ENCODE measurements at places on chromosomes 6 and 20.

DNA sequence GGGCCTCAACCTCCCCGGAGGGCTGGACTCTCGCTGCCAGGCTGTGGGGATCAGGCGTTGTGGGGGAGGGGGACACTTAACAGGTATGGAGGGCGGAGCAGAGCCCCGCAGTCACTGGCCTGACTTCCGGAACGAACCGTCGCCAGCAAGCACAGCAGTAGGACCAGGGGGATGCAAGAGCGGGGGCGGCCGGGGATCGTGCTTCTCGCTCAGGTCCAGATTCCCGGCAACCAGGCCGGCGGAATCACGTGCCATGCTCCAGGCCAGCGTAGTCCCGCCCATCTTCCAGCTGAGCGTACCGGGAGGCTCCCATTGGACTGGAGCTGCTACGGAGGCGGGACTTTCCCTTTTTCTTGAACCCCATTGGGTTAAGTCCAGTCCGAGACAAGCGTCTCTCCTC lies 10.0 kb upstream of the POU5F1 start:
- no peak for DNase-seq

DNA sequence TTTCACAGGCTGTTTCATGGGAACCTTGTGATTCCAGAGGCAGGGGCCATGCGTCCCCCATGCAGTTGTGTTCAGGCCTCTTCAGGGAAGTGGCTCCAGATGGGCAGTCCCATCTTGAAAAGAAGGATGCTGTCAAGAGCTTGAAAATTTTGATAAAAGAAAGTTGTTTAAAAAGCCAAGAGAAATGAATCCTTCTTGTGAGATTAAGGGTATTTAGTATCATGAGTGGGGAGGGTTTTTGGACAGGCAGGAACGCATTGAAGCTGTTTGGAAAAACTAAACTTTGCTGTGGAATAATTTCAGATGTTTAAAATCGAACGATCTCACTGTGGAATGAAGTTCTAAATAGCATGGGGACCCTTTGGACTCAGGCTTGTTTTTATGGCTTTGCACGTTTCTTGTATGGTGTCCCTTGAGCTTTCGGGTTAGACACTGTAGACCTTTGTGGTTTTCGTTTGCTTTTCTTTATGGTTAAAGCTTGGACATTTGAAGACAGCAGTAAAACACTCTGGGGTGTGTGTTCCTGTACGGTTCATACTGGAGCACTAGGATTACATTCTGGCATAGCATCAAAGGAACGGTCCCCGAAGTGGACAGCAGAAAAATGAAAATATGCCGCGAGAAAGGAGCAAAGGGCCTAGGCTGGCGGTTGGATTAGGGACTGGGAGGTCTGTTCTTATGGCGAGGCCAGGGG lies 18.2 kb downstream of the KIF25 start:
- DNase-seq, result no peak

DNA sequence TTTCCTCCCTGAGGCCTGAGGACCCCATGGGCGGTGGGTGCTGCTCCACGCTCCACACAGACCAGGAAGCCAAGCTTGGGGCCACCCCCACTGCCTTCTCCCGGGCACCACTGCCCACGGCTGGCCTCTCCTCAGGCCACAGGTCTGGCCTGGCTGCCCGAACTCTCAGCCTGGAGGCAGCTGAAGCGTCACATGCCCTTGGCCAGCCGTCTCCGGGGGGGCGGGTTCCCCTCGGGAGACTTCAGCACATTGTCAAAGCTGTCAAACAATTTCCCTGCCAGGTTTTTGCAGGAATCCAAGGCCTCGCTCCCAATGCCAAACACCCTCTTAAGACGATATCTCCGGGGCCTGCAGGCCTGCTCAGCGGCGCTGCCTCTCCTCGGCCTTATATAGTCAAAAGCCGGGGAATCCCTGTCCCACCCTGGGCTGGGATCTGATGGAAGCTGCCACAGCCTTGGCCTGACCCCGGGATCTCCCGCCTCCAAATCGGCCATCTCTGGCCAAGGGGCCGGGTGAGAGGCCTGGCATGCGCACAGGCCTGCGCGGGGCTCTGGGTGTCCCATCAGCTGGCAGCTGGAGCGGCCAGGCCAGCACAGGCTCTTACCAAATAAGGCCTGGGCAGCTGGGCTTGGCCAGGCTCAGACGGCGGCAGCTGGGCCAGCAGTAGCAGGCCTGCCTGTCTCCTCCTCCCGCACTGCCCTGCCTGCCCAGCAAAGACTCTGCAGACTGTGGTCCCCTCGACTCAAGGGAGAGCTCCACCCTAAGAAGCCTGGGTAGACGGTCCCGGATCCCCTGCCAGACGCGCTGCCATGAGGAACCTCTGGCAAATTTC lies 49.7 kb downstream of the RBM38 start:
- no peak for DNase-seq

DNA sequence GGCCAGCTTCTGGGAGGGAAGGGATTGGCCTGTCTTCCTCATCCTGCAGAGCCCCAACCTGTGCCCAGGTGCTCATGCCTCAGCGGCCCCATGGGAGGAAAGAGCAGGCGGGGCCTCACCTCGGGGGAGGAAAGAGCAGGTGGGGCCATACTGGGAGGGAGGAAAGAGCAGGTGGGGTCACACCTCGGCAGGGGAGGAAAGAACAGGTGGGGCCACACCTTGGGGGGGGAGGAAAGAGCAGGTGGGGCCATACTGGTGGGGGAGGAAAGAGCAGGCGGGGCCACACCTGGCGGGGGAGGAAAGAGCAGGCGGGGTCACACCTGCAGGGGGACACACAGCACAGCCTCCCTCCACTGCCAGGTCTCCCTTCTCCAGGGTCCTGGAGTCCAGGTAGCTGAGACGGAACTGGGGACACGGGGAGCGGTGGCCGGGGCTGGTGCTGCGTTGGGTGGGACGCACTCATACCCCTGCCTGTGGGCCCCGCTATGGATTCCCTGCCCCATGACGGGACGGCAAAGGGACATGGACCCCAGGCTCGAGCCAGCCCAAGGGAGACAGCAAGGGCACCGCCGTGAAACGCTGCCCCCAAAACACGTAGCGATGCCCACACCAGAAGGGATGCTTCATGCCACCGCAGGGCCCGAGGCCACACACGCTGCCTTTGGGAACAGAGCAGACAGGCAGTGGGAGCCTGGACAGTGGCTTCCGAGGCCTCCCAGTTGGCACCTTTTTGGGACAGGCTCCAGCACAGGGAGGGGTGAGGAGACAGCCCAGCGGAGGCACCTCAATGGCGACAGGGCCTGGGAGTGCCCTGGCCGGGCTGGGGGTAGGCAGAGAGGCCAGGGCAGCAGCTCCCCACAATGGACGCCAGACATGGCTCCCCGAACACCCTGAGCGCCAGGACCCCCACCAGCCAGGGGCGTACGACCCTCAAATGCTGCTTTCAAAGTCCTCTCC lies 43.3 kb upstream of the CHRNA4 start:
- peak; percentile 58 for DNase-seq

GRCh38 chr6:37314487-37315156 lies 39.2 kb upstream of the RNF8 start:
- DNase-seq, result no peak

DNA sequence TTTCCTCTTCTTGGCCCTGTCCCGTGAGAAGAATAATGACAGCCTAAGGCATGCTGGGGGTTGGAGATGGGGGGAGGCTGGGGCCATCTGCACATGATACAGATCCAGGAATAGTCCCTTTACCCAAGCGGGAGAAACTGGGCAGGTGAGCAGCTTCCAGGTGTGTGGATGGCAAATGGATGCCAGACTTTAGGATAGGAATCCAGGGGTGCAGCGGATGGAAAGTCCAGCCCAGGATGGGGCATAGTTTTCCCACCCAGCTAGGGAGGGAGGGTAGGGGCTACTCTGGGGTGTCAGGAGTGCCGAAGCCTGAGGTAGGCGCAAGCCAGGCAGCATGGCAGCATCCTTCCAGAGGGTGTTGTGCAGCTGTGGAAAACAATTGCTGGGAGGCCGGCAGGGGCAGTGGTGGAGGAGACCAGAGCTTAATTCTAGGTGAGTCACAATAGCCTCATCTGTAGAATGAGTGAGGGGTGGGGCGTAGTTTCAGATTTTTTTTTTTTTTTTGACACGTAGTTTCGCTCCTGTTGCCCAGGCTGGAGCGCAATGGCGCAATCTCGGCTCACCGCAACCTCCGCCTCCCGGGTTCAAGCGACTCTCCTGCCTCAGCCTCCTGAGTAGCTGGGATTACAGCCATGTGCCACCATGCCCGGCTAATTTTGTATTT lies 15.4 kb upstream of the FAM110A start:
- DNase-seq, result no peak

GRCh38 chr6:33934731-33935270 lies 131.0 kb upstream of the MLN start:
- no peak for DNase-seq

- DNase-seq, result no peak
Observed at GRCh38 chr20:48761023-48761785, 66.6 kb downstream of the PREX1 start.

GRCh38 chr20:44970243-44970757 lies 4.0 kb downstream of the STK4 start:
- DNase-seq, result no peak

DNA sequence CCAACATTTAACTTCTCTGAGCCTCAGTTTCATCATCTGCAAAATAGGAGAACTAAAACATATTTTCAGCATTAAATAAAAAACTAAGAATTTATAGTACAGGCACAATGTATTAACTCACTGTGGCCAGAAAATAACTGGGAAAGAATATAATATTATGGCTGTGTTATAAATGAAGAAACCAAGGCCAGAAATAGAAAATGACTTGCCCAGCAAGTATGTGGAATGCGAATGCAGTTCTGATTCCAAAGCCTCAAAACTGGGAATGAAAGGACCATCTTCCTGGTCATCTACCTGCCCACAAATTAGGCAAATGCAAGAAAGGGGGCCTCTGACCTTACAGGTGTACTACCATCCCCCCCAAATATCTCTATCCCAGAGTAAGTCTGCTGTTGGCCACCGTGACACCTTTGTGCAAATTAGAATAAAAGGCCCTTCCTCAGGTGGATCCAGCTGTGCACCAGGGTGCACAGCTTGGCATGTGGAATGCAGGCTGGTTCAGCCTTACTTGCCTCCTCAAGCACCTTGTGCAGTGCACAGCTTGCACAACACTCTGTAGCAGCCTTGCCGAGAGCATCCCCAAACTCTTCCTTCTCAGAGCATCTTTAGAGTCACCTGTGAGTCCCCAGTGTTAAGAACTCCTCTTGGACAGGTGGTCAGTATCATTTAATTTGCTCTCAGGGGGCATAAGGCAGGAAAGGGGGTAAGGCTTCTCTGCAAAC lies 4.4 kb downstream of the SLC13A3 start:
- DNase-seq, result no peak

GRCh38 chr20:8663424-8663823 lies 405.5 kb upstream of the PLCB4 start:
- no peak for DNase-seq

DNA sequence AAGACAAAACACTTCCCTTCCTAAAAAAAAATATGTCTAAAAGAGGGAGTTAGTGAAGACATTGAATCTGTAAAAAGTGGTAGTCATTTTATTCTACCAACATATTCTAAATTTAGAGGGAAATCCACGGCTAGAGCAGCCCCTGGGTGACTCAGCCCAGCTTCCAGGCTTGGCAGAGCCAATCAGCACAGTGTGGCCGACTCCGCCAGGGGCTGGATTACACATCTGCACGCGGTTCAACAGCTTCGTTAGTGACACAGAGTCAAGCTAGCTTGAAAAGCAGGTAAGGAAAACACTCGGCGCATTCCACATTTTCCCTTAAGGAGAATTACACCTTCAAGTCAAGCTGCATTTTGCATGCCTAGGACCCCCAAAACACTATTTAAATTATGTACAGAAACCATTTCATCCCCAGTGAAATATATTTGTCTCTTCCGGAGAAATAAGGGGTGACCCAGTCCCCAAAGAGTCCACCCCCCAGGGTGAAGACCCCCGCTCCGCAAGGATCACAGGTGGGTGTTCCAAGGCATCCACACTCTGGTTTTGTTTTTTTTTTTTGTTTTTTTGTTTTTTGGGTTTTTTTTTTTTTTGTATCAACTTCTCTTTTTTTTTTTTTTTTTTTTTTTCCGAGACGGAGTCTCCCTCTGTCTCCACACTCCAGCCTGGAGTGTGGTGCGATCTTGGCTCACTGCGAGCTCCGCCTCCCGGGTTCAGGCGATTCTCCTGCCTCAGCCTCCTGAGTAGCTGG lies 58.4 kb upstream of the ARID1B start:
- no peak for DNase-seq
